Vagina (tissue), 2 donors: ENCODE measurements at places on chromosomes 6 and 20.

DNA sequence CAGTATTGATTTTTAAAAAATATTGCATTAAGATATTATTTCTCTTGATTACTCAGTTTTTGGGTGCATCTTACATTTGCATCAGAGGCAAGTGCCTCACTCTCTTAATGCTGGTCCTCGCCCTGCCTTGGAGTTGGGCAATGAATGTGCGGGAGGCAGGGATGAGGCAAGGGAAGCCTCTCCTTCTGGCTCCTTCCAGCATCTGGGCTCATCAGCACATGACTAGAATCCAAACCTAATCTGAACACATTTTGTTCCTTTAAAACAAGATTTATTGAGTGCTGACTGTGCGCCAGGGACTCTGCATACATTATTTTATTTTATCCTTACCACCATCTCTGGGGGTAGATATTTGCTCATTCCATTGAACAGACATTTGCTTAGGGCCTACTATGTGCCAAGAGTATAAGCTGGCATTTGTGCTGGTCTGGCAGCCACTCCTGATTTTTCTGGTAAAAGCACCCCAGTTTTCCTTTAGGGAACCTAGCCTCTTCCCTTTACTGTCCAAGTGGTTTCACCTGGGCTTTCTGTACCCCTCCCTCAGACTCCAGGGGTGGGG is 71.9 kb upstream of the ZNFX1 start:
- no peak for DNase-seq

DNA sequence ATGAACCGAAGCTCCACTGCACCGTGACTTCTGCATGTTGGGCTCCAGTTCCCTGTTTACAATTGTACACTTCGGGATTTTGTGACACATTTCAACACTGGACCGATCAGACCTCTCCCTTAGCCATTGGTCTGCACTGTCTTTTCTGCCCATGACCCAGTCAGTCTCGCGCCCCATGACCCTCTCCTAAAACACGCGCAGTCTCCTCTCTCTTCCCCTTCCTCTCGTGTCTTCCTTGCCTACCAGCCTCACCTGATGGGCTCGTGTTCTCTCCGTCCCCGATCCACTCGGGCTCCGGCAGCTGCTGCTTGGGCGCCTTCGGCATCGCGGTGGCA is 535 bp upstream of the ABCF1 start:
- no peak for DNase-seq

DNA sequence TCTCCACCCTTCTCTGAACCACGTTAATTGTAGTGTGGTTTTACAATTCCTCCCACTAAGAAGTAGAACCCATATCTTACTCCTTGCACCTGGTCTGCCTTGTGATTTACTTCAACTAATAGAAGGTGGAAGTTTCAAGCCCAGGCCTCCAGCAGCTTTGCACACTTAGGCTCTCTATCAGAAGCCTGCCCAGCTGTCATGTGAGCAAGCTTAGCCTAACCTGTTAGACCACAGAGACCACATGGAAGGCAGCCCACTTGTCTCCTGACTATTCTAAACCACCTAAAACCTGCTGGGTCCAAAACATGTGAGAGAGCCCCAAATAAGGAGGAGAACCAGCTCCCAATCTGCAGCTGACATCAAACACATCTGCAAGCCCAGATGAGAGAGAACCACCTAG is 127.6 kb upstream of the BTBD3 start:
- no peak for DNase-seq

GRCh38 chr20:60063048-60063451 is 104.8 kb downstream of the CDH26 start:
- DNase-seq: peak; percentile 61

DNA sequence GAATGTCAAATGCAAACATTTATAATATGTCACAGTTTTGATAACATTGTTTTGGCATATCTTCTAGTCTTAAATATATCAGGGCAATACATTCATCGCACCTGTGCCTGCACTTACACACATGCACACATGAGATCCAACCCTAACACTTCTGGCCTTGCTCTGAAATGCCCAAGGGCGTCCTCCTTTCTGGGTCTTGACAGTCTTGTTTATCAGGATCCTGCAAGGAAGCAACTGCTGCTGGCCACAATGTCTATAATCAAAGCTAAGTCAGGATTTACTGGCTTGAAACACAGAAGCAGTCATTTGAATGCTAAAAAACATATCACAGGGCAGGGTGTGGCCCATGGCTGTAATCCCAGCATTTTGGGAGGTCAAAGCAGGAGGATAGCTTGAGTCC is 32.9 kb upstream of the FAM50B start:
- DNase-seq: no peak

- DNase-seq: no peak
Observed at GRCh38 chr20:41200446-41201202, 63.3 kb downstream of the PLCG1 start.

- DNase-seq: no peak
Observed at GRCh38 chr6:99232056-99232455, 117.4 kb downstream of the FAXC start.

GRCh38 chr6:147728903-147729302 is 220.4 kb downstream of the SAMD5 start:
- no peak for DNase-seq

DNA sequence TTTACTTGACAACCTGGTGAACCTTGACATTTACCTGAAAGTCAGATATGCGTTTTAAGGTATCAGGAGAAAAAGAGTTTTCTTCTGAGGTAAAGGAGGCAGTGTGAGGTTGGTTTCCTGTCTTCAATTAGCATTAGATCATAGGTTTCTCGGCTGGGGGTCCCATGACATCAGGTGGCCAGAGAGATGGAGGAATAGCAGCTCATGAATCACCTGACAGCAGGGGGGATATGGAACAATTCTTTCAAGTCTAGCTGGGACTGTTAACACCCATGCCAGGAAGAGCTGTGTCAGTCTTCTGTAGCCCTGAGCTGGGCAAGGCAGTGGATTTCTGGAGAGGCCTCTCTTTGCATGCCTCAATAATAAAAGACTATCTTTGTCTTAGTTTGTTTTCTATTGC is 108.0 kb upstream of the TMEM170B start:
- DNase-seq: no peak

- DNase-seq: peak; percentile 89
Observed at GRCh38 chr6:149895048-149895590, 2.8 kb downstream of the RAET1E start.

DNA sequence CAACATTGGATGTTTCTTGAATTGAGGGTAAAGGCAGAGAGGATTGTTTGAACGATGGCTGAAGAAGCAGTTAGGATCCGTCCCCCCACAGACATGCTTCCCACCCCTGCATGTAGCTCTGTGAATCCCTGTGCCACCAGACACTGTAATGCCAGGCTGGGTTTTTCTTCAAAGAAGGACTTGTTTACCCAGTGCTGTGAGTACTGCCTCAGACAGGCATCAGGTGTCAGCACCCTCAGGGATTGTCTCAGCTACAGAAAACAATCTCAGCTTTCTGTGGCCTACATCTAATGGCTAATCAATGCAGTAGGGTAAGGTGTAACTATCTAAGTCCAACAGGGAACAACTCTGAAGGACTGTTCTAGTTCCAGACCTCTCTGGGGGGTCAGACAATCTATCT is 853.0 kb upstream of the EPHA7 start:
- no peak for DNase-seq

DNA sequence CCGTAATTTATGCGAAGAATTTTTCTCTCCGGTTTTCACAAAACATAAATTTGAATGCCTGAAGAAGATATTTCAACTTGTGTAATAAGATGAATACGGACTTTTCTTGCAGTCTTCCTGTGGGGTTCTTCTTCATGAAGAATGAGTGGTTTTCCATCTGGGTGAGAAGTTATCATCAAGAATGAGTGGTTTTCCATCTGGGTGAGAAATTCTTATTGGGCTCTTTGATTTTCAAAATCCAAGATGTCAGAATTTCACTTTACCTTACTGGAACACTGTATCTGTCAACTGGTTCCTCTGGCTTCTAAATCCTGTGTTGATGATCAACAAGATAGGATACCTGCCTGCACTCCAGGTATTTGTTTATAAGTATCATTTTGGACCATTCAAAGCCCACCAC is 160.1 kb upstream of the C6orf118 start:
- DNase-seq: no peak

- no peak for DNase-seq
Observed at GRCh38 chr20:32463642-32464400, 105.7 kb downstream of the ASXL1 start.
